ENCODE measurements at places on chromosomes 12 and 14.
A peak's percentile ranks its signal among the peaks of the same experiment; 100 is the strongest.

DNA sequence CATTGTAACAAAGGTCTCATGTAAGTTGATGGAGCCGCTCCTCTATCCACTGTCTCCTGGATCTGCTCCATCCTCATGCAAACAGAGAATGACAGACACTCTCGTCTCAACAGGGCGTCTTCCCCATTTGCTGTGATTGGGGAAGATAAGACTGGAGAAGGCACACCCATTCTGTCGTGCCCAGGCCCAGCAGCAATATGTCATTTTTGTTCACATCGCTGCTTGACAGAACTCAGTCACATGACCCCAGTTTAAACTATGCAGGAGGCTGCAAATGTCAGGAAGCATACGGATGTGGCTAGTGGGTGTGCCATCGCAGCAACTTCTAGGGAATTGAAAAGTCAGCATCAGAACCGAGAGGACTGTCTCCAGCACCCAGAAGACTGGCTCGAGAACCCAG lies 290.5 kb downstream of the TMEM132D start:
- no peak for DNase-seq

GRCh38 chr12:70840656-70841350 lies 79.7 kb downstream of the PTPRR start:
- DNase-seq: no peak

GRCh38 chr14:91258011-91258618 lies 13.6 kb upstream of the GPR68 start:
- DNase-seq: peak; percentile 76

GRCh38 chr14:60064491-60065072 lies 27.1 kb upstream of the PCNX4 start:
- DNase-seq: peak; percentile 58

DNA sequence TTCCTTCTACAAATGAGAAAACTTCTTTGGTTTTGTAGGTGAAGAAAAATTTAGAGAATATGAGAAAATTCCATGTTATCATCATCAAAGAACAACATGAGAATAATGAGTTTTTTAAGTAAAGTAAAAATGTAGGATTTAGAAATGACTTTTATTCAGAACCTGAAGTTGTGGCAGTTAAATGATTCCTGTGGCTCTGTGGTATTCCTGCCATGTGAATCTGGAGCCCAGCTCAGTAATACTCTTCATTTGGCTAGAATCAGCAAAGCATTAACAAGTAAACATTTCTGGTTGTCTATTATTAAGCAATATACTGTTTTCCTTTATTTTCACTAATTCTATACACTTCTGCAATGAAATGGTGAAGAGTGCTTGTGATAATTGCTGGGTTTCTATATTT lies 95.6 kb upstream of the E2F7 start:
- DNase-seq: no peak

DNA sequence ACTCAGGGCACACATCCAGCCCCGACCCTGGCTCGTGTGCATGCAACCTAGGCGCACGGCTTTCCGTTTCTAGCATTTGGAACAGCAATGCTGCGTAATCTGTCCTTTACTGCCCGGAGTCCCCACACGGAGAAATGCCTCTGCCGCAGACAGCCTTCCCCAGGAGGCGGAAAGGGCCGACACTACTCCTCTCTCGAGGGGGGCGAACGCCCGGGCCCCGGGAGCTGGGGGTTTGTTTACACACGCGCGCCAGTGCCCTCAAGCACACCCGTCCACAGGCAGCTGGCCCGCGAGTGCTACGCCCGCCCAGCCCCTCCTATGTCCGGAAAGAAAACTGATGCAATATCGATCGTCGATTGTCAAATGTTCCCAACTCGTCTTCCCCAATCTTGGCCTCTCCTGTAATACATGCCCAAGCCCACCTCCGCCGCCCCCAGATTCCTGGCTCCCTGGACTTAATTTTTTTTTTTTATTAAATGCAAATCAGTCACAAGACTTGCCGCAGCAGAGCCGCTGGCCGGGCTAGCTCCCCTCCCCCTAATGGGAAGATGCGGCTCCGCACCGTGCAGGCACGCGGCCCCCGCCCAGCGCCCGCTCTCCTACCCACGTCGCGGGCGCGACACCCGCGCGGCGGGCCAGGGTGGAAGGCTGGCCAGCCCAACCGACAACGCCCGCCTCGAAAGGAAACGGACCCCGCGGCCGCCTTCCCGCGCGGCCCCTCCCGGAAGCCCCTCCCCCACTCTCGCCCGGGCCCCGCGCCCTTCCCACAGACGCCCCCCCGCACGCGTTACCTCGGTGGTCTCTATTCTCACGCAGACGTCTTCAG lies 642 bp downstream of the SLC38A2 start:
- DNase-seq: no peak

- no peak for DNase-seq
Measured at GRCh38 chr14:63938198-63939005, 85.6 kb downstream of the SYNE2 start.

DNA sequence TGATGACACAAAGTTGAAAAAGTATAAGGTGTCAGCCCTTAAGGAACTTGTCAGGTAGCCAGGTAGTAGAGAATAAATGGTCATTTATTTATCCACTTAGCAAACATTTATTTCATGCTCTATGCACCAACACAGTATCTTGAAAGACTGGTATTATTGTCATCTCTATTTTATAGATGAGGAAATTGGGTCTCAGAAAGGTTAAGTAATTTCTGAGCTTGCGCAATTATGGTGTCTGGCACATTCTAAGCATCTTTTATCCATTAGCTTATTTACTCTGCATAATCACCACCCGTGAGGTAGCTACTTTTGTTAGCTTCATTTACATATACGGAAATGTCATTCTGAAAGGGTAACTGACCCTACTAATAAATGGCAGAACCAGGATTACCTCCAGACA lies 2.5 kb upstream of the UTP20 start:
- DNase-seq: no peak

- no peak for DNase-seq
Measured at GRCh38 chr12:120774169-120774916, 48.7 kb downstream of the ACADS start.

DNA sequence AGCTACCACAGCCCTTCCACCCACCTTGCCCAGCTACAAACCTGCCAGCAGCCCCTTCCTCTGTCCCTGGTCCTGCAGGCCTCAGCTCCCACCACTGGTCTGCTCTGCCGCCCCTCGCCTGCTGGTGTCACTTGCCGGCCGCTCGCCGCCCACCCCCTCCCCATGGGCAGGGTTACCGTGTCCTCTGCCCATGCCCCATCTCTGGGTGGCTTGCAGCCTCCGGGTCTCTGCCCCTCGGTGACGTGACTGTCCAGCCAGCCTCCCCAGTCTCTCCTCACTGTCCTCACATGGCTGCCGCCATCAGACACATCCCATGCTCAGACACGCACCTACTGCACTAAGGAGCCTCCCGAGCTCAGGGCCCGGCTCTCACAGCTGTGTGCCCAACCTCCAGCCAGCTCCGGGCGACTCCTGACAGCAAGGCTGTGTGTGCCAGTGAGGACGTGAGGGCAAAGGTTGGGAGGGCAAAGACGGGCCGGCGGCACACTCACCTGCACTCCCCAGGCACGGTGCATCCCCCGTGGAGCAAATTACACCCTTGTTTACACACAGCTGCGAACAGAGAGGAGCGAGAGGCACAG lies 13.4 kb downstream of the JAG2 start:
- no peak for DNase-seq
